Activated naive CD4-positive, alpha-beta T cell treated with anti-CD3 and anti-CD28 coated beads, Interleukin-2, amount 50 U/mL, for 72 hours (primary cell): ENCODE measurements at places on chromosomes 7 and 10. TPM values are rescaled to one million over a fixed set of nuclear protein-coding genes. Genes with fewer than 3 reads are reported as not detected.

DNA sequence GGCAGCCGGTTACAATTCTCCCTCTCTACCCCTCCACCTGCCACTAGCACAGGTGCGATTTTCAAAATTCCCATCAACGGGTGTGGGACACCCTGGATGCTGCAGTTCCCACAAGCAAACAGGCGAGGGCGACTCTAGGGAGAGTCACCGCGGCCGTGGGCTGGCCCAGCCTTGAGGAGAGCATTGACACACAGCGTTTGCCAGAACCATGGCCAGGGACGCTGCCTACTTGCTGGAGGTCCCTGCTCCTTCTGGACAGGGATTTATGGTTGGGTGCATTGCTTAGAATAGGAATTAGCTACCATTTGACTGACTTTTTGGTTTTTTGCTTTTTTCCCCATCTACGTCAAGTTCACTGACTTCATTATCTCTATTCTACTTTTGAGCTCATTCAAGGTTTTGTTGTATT lies 19.0 kb upstream of the CLDN4 start:
- no peak for DNase-seq

DNA sequence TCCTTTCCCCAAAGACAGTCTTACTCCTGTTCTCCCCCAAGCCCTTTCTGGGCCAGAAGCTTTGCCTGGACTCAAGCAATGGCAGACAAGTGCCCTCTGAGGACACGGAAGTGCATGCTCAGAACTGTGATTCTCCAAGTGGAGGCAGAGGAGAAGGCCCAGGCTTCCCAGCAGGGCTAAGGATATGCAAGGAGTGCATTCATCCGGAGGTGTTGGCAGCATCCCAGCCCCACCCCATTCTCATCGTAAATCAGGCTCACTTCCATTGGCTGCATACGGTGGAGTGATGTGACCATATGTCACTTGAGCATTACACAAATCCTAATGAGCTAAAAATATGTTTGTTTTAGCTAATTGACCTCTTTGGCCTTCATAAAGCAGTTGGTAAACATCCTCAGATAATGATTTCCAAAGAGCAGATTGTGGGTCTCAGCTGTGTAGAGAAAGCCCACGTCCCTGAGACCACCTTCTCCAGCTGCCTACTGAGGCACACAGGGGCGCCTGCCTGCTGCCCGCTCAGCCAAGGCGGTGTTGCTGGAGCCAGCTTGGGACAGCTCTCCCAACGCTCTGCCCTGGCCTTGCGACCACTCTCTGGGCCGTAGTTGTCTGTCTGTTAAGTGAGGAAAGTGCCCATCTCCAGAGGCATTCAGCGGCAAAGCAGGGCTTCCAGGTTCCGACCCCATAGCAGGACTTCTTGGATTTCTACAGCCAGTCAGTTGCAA lies 1.4 kb upstream of the RBP3 start:
- no peak for DNase-seq

Gene CFAP70
- 0.36 TPM for total RNA-seq

DNA sequence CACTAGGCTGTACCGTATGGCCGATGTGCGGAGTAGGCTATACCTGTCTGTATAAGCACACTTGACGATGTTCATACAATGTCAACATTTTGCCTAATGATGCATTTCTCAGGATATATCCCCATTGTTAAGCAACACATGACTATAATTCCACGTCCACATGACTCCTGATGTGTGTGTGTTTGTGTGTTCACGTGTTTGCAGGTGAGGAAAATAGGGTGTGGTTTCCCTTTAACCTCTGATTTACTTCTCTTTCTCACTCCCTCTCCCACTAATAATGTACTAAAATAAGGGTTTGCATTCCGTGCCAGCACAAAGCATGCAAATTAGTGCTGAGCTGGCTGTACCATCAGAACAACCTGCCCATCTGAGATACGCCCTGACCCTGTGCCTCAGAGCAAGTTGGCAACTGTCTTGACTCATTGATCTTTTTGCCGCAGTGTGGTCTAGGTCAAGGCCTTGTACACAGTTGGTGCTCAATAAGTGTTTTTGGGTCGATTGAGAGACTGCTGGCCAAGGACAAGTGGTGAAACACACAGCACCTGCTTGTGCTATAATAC lies 64.6 kb upstream of the DOCK1 start:
- no peak for DNase-seq

Gene DUSP5
- total RNA-seq: 23.0 TPM

- no peak for DNase-seq
These were observed 257.6 kb upstream of the PHYHIPL start for GRCh38 chr10:58918887-58919286.

DNA sequence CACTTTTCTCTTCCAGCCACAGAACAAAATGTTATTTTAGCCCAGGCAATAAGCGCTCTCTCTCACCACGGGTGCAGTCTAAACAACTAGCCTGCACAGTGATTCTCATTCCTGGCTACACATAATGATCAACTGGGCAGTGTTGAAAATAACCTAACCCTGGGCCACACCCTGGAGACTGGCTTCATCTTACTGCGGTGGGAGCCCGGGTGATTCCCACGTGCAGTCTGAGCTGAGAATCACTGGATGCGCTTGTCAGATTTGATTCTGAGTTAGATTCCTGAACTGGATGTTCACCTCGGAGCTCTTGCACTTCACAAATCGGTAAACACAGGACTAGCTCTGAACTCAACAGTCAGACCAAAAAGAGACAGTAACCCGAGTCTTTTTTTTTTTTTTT lies 14.9 kb downstream of the ZC3HAV1 start:
- no peak for DNase-seq

DNA sequence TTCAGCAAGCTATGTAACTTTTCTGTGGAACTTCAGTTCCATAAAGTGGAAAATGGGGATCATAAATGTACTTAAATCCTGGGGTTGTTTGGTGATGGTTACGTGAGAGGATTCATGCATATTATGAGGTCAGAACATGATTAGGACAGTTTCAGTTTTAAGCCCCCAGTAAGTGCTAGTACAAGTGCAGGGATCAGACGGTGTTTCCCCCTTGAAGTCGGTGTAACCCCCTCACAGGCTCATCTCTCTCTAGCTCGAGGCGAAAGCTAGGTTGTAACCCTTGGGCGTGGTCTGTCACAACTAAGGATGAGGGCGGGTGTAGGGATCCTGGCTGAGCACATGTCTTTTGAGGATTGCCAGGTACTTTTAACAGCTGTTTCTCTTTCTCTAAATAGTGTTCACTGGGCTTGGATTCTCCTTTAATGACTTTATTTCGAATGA lies 84.7 kb downstream of the SPAG6 start:
- DNase-seq: no peak

DNA sequence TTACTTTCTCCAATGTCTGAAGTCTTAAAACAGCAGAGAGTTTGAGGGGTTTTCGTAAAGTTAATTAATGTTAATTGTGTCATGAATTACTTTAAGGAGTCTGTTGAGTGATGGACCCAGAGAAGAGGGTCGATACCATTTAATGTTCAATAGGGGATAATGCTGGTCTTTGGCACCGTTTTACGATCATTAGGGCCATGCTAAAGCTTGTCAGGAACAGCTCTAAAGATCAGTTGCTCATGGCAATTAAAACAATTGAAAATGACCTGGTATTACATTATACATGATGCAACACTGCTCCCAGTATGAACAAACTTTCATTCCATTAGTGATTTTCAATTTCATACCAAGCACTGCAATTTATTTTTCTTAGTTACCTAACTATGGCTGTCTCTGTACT lies 296.9 kb downstream of the ETV1 start:
- no peak for DNase-seq

GRCh38 chr10:59950105-59950504 lies 43.7 kb upstream of the CCDC6 start:
- no peak for DNase-seq

Gene SFTPA1
- not detected for total RNA-seq

- DNase-seq: no peak
These were observed 87.0 kb upstream of the SLC25A13 start for GRCh38 chr7:96408881-96409280.

DNA sequence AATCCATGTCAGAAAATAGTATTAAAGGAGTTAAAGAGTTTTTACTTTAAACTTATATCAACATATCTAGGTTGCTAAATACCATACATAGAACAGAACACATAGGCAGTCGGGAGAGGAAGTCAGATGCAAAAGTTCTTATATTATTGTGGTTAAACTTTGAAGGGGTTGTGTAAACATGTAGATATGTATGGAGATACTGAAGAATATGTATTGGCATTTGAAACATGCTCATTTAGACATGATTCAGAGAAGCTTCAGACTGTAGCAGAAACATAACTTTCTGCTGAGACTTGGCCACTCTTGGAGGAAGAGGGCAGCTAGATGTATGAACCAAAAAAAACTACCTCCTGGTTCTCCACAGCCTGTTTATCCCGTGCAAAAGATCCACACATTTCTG lies 103.5 kb upstream of the FERD3L start:
- no peak for DNase-seq

- no peak for DNase-seq
These were observed 57.8 kb downstream of the SYPL1 start for GRCh38 chr7:106054156-106054910.

- no peak for DNase-seq
These were observed 161.1 kb downstream of the PRKAG2 start for GRCh38 chr7:151715666-151716315.
